Common myeloid progenitor, CD34-positive (primary cell): ENCODE measurements at places on chromosomes 2 and 18.

DNA sequence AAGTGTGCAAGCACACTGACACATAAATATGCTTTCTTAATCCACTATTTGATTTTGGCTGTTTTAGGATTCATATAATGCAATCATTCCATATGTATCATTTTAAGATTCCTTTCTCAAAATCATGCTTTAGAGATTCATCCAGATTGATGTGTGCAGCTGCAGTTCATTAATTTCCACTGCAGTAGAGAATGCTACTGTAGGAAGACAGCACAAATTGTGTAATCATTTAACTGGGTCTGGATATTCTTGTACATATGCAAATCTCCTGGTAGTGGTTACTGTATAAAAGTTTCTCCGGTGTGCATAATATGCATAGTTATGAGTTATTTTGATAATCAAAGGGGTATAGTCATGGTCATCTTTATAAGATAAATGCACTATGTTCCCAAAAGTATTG, 502.5 kb upstream of the ACVR2A start:
- DNase-seq, result no peak

- no peak for DNase-seq
These were observed 92.4 kb downstream of the PLB1 start for GRCh38 chr2:28588292-28588670.

DNA sequence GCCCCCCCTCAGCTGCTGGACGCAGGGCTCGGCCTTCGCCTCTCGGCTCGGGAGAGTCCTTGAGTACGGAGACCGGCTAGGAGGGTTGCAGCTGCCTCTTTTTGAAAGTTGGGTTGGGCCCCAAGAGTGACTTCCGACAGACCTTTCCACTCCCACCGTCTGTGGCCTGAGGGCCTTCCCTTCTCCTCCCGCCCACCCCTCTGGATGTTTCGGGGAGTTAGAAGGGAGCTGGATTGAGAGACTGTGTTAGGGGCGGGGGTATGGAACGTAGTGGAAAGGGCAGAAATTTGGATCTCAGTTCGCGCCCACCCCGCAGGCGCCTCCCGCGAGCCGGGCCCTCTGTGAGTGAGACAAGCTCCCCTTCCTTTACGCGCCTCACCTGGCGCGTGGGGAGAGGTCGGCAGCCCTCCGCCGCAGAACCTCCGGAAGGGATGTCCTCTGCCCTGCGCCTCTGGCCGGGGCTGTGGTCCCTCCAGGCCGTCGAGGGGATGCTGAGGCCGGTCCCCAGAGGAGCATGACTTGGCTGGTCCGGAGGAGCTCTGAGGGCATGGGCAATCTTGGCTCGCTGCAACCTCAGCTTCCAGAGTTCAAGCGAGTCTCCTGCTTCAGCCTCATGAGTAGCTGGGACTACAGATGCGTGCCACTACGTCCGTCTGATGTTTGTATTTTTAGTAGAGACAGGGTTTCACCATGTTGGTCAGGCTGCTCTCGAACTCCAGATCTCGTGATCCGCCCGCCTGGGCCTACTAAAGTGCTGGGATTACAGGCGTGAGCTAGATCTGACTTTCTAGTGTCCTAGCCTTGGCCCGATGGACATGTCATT, 15.9 kb downstream of the C2orf74 start:
- peak; percentile 36 for DNase-seq

GRCh38 chr2:44894058-44894457, 47.4 kb upstream of the SIX3 start:
- DNase-seq, result no peak

- no peak for DNase-seq
These were observed 10.1 kb upstream of the ATP8B1 start for GRCh38 chr18:57813245-57813644.

DNA sequence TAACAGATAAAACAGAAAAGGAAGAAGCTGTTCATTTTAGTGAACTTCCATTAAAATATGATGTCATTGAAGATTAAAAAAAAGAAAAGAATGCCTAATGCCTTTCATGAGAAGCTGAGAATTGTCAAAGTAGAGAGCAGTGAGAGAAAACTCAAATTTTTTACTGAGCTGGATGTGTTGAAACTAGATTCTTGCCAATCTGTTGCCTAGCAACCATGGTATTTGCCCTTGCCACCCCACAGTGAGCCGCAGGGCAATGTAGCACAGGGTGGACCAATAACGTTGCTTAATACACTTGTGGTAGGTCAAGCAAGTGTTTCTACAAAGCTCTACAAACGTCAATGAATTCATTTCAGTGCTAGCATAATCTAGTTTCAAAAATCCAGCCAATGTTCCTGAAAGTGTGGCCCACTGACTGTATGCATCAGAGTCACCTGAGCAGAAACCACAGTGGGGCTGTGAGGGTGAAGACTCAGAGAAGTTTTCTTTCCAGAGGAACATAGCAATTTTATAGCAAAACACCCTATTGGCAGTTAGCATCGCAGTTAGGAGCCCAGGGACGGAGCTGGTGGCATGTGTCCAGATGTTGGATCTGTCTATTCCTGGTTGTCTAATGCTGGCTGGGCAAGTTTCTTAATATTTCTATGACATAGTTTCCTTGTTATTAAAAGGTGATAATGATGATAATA, 132.2 kb downstream of the DOCK10 start:
- no peak for DNase-seq

GRCh38 chr18:28176698-28176947, 307 bp downstream of the CDH2 start:
- no peak for DNase-seq

DNA sequence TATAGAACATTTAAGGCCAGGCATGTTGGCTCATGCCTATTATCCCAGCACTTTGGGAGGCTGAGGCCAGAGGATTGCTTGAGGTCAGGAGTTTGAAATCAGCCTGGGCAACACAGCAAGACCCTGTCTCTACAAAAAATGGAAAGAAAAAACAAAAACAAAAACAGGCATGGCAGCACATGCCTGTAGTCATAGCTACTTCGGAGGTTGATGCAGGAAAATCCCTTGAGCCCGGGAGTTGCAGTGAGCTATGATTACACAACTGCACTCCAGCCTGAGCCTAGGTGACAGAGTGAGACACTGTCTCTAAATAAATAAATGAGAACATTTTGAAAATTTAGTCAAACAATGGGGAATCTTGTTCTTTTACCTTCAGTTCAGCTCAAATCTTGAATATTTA, 12.1 kb upstream of the YES1 start:
- DNase-seq, result no peak

- peak; percentile 49 for DNase-seq
These were observed 110.9 kb downstream of the STK39 start for GRCh38 chr2:168136392-168136977.

DNA sequence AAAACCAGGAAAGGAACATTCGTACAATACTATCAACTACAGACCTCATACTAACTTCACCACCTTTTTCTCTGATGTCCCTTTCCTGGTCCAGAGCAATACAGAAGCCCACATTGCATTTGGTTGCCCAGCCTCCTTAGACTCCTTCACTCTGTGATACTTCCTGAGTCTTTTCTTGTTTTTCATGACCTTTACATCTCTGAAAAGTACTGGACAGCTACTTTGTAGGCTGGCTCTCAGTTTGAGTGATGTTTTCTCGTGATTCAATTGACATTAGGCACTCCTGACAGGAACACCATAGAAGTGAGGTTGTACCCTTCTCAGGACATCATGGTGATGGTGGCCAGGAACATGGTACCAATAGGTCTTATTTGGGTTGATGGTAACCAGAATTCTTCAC, 185.9 kb upstream of the SLC39A10 start:
- no peak for DNase-seq

GRCh38 chr2:200502196-200502595, 7.7 kb downstream of the KCTD18 start:
- DNase-seq, result no peak

- no peak for DNase-seq
These were observed 81.1 kb upstream of the GLI2 start for GRCh38 chr2:120654381-120655134.

- DNase-seq, result peak; percentile 3
These were observed 340.0 kb upstream of the MEX3C start for GRCh38 chr18:51537487-51537886.

GRCh38 chr2:26503231-26503880, 25.4 kb upstream of the OTOF start:
- peak; percentile 80 for DNase-seq

GRCh38 chr2:205704127-205704741, 21.9 kb downstream of the NRP2 start:
- no peak for DNase-seq

DNA sequence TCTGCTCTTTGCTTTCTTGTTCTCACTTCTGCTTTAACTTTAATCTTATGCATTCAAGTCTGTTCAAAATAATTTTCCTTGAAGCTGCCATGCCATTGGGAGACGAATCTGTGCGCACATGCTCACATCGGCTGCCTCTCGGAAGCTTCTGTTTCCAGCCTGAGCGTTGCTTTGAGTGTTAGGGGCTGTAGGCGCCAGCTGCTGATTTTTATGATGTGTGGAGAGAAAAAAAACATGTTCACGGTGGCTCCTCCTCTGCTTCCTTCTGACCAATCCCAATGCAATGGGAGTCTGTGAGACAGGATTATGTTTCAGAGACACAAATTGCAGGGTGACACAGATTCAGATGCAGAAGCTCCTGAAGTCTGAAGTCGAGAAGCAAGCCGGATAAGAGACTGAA, at the start of gene MC4R:
MC4R (minus strand) TSS at position 180 of the 400 bp plus-strand sequence. CDS start 426 bp downstream, outside the sequence.
- peak; percentile 30 for DNase-seq

DNA sequence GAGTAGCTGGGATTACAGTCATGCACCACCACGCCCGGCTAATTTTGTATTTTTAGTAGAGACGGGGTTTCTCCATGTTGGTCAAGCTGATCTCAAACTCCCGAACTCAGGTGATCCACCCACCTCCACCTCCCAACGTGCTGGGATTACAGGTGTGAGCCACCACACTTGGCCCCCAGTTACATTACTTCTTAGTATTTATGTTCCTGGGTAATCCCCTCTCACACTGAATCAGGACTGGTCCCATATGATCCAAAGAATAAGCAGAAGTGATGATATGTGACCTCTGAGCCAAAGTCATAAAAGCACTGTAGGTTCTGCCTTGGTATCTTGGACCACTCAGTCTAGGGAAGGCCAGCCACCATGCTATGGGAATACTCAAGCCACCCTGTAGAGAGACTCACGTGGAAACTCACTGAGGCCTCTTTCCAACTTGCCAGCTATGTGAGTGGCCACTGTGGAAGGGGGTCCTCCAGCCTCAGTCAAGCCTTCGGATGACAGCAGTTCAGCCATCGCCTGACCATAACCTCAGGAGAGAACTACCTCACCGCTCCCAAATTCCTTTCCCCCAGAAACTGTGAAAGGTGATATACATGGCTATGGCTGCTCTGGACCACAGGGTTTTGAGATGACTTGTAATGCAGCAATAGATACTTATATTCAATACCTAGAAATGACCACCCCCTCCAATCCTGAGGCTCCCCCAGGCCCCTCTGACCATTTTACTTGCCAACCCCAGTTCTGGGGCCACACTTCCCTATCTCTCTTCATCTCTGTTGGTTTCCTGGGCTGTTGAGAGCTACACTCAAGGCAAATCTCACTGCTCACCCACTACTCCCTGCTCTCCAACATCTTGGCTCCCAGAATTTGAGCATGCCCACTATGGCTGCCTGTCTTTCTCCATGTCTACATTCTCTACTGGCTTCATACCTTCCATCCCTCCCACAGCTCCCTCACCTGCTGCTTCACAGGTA, 80.5 kb downstream of the DDX1 start:
- no peak for DNase-seq

DNA sequence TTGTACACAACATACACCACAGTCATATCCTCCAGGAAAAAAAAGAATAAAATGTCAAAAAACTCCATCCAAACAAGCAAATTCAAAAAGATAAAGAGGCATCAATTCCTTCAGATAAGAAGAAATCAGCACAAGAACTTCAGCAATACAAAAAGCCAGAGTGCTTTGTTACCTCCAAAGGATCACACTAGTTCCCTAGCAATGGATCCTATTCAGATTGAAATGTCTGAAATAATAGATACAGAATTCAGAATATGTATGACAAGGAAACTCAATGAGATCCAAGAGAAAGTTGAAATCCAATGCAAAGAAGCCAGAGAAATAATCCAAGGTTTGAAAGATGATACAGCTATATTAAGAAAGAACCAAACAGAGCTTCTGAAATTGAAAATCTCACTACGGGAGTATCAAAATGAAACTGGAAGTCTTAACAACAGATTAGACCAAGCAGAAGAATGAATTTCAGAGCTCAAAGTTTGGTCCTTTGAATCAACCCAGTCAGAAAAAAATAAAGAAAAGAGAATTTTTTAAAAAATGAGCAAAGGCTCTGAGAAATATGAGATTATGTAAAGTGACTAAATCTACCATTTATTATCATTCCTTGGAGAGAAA, 80.6 kb downstream of the TRABD2A start:
- DNase-seq, result no peak

DNA sequence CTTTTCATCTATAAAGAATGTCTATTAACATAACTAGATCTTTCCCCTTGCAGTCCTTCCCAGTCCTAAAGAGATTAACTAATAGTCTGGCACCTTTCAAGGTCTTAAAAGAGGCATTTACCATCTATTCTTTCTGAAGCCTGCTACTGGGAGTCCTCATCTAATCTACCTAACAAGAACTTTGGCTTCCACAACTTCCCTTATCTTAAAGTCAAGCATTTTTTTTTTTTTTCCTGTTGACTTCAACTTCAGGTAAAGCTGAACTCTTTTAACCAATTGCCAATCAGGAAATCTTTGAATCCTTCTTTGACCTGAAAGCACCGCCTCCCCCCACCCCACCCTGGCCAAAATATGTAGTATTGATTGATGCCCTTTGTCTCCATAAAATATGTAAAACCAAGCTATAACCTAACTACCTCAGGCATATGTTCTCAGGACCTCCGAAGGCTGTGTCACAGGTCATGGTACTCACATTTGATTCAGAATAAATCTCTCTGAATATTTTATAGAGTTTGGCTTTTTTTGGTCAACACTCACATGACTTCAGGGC, 168.6 kb downstream of the PTPRM start:
- no peak for DNase-seq

- DNase-seq, result no peak
These were observed 84.2 kb downstream of the ANTXR1 start for GRCh38 chr2:69097148-69097610.

DNA sequence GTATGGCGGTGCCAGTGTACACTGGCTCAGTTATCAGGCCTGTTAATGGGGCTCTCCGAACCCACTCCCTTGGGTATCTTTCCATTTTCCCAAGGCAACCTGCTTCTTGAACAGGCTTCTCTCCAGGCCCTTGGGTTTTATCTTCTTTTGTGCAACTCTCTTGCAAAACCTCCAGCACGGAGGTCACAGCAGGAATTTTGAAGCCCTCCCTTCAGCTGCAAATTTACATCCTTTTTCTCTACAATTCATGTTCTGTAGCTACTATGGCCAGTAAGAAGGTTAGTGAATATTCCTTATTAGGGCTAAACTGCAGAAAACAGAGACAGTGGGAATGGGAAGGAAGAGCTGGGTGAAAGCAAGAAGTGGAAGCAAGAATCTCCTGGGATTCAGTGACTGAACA, 10.4 kb upstream of the NPAS2 start:
- DNase-seq, result no peak
